Effector CD4-positive, alpha-beta T cell (primary cell): ENCODE measurements at places on chromosomes 1 and 21.

DNA sequence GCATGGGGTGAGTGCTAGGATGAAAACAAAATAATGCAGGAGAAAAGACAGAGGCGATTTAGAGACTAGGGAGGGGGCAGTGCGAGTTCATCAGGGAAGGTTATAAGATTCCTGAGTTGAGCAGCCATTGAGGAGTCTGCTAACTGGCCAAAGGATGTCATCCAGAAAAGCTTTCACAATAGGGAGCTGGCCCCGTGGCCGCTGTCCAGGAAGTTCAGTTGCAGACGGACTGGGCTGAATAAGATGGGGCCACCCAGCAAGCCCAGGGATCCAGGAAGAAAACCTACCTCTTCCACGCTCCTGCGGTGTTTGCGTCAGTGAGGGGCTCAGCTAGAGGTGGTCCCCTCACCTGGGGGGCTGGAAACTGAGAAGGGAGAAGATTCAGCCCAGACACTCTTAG is 4.0 kb upstream of the PKP1 start:
- DNase-seq = no peak

DNA sequence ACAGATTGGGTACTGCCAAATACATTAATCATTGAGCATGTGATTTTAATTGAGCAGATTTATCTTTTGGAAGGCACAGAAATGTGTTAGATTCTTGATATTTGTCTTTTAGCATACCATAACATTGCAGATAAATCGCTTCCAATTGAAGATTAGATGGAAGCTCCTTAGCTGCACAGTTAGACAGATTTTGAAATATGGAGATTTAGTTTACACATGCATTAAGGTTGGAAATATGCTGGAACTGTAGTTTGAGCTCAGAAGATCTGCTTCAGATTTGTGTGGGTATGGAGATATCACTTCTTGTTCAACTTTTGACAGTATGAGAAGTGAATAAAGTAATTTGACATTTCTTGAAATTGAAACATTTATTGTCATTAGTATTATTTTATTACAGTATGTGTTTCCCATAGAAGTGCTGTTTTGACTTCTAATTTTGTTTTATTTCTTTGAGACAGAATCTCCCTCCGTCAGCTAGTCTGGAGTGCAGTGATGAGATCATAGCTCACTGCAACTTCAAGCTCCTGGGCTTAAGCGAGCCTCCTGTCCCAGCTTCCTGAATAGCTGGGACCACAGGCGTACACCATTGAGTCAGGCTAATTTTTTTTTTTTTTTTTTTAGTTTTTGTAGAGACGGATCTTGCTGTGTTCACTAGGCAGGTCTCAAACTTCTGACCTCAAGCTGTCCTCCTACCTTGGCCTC is 29.1 kb downstream of the THRAP3 start:
- no peak for DNase-seq

DNA sequence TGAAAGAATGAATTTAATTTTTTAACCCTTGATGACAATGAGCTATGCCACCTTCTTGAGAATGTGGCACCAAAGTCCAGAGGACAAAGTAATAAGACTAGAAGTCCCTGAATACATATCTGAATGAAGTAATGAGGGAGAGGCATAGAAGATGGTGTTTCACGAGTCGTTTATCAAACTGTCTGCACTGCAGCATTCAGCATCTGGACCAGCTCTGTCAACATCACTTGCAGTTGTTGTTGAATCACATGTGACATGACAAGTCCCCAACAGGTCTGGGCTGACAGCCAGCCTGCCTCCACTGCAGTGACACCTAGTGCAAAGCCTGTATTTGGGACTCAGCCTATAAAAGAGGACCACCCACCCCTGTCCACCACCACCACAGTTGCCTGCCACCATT is 17.3 kb upstream of the GALNT2 start:
- no peak for DNase-seq

DNA sequence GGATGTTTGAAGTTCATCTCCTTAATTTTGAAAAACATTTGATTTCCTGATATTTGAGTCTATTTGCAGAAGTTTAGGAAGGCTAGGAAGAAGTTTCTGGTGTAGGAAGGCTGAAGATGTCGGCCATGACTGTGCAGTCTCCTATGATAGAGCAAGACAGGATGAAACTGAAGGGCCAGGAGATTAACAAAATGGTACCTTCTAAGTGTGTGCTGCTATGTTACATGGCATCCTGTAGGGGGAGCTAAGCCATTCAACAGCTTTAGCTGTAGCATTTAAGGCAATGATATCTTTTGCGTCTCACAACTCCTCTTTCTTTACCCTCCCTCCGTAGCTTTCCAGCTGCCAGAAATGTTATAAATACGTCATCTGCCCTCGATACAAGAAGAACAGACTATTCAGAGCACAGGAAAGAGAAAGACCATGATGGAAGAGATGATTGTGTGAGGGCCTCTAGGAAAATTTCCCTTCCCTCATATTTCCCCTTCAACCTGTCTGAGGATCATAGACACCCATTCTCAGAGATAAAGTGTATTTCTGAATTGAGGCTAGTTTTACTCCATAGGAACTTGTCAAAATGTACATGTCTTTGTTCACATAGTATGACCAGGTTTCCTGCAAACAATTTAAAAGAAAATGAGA is 61.1 kb downstream of the XCL1 start:
- no peak for DNase-seq

- no peak for DNase-seq
Measured at GRCh38 chr1:171985639-171986038, 144.3 kb downstream of the DNM3 start.

DNA sequence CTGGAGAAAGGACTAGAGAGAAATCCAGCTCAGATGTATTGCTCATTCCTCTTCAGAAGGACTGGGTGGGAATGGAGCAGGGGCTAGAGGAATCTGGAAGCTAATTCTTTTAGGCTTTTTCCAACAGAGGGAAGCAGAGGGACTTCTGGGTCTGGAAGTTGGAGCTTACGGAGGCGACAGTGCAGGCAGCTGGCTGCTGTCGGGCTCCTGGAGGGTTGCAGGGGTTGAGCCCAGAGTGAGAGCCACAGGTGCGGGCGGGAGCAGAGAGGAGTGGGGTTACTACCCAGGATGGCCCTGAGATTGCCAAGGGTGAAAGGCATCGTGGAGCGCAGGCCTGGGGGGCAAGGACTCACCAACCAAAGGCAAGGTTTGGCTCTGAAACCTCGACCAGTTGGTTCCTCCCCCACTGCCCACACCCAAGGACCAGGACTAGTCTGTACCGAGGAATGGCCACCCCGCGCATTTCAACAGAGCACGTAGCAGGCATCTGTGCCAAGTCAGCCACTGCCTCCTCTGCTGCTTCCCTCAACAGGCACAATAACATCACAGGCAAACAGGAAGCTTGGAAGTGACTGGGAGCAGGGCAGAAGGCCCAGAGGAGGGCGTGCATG is 22.7 kb upstream of the EDN2 start:
- no peak for DNase-seq

- DNase-seq = no peak
Measured at GRCh38 chr1:207848234-207848633, 62.7 kb downstream of the CD34 start.

DNA sequence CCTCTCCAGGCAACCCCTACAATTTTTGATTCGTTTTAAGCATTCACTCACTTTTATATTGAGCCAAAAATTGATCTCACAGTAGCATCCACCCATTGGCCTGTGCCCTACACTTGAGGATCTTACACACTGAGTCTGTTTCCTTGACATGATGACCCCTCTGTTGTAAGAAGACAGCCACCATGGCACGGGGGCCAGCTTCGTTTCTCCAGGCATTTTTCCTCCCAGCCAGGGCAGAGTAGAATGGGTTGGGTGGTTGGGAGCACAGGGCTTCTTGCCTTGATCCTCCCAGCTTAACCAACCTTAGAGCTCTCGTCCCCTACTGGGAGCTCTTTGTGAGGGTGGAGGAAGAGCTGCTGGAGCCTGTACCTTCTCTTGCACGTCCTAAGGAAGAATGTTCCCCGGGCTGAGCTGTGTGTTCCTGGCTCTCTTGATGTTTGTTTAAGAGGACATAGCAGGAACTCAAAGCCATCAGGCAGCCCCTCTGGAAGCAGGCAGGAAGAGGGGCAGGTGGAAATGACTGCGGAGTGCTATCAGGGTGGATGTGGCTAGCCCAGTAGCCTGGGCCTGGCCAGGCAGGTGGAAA is 213.2 kb upstream of the TMEM51 start:
- DNase-seq = no peak

GRCh38 chr1:16981269-16981849 is 939 bp upstream of the MFAP2 start:
- no peak for DNase-seq

DNA sequence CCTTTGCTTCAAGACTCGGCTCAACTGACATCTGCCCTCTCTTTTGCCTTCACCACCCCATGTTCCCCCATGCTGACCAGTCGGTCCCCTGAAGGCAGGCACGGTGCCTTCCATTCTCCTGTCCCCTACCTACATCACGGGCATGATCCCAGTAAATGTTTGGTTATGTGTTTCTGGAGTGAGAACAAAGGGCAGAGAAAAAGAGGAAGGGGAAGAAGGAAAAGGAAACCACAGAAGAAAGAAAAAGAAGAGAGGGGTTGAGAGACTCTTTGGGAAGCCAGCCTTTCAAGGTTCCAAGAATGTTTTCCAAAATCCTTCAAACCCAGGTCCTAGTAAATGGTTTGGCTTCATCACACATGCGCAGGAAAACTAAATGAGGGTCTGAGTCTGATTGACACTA is 84.9 kb downstream of the CDC7 start:
- DNase-seq = no peak

DNA sequence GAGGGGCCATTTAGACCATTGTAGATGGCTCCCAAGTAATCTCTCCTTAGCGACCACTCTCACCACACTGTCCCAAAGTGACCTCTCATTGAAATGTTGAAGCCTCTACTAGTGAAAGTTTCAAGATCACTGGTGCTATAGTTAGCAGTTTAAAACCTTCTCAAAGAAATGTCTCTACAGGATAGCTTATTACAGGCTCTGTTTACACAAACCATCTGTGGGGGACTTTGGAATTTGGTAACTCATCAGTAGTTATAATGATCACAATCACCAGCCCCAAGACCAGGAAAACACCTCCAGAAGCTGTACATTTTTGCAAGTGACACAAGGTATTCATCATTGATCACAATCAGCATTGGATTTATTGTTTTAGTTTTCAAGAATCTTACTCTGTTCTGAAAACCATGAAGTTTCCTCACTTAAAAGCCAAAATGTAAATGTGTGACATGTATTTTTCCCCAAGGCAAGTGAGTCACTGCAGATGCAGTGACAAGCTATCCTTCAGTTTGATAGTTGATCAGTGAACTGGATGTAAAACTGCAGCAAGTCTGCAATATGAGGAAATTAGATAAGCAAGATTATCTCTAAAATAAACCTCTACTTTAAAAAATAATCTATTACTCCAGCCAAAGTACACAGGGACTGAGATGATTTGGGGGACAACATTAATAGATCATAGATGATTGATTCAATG is 41.9 kb downstream of the C21orf91 start:
- DNase-seq = no peak

- DNase-seq = no peak
Measured at GRCh38 chr1:65178235-65178634, 30.2 kb downstream of the AK4 start.

DNA sequence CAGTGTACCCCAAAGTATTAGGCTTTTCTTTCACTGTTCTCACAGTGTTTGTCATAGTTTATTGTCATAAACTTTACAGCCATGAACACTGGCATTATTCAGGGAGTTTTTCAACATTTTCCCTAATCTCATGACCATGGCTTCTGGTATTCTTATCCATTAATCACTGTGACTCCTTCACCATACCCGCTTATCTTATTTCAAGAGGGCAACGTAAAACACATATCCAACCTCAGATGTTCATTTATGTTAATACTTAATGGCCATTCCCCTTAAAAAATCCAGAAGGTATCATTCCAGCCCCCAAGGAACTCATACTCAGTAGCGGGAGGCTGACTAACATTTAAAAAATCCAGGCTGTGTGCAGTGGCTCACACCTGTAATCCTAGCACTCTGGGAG is 78.5 kb upstream of the RGS4 start:
- DNase-seq = no peak

DNA sequence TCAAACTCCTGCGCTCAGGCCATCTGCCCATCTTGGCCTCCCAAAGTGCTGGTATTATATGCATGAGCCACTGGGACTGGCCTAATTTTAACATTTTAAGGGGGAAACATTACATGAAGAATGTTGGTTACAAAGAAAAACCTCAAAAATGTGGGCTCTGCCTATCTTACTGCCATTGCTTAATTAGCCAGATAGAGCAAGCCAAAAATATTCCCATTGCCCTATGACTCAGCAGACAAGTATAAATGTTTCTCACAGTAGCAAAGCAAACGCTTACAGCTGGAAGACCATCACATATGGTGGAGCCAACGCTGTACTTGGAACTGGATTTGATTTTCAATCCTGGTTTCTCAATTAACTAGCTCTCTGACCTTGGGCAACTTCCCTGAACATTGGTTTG is 502.0 kb downstream of the SMYD3 start:
- no peak for DNase-seq

- DNase-seq = no peak
Measured at GRCh38 chr1:28291711-28292110, 32.4 kb downstream of the SESN2 start.

DNA sequence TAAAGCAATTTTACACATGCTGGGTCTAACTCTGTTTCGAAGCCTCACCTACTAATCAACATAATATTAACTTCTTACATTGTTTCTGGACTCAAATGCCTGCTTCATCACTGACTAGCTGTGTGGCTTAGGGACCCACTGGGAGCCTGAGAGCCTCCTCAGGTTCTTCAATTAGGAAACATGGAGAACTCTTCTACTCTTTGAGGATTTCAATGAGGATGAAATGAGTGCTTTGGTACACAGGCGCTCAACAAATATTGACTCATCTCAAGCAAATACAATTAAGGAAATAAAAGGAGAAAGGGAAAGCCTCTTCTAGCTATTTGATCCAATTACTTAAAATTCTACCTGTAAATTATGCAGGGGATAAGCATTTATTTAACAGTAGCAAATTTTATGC is 84.4 kb upstream of the JAK1 start:
- DNase-seq = no peak

DNA sequence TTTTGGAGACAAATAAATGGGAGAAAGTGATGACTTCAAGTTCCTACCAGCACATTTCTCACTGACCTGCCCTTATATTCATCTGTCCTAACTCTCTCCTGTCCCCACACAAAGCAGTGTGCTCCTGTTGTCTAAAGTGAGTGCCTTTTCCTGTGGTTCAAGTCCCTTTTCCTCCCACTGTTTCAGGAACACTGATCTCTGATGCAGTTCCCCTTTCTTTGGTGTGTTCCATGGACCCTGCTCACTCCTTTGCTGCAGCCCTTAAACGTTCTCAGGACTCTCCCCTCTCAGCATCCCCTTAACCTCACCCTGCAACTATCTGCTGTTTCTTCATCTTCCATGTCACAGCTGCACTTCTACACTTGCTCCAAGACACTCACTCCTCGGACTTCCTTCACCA is 195.8 kb upstream of the ETV3 start:
- DNase-seq = no peak

GRCh38 chr1:156281281-156281680 is 1.3 kb downstream of the SMG5 start:
- no peak for DNase-seq

DNA sequence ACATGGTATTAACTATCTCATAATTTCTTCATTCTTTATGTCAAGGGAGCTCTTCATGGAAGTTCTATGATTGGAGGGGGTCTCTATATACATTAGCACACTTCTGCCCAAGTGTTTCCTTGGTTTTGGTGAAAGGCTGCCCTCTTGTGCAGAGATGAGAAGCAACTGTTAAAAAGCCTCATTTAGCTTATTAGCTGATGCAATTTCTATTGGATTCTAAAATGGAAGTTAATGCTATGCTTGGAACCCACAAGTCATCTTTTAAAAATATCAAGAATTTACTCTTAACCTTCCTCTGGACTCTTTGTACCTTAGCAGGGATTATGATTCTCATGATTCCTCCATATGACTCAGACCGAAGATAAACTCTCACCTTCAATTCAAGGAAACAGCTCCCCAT is 328.9 kb downstream of the PTBP2 start:
- DNase-seq = no peak
